ENCODE measurements at places on chromosomes 2 and 18. TPM values are rescaled to one million over a fixed set of nuclear protein-coding genes. Genes with fewer than 3 reads are reported as not detected.

DSG3 gene
- total RNA-seq: not detected

NEMP2 gene
- total RNA-seq: 6.3 TPM

ADD2 gene
- 2.5 TPM for total RNA-seq

DNA sequence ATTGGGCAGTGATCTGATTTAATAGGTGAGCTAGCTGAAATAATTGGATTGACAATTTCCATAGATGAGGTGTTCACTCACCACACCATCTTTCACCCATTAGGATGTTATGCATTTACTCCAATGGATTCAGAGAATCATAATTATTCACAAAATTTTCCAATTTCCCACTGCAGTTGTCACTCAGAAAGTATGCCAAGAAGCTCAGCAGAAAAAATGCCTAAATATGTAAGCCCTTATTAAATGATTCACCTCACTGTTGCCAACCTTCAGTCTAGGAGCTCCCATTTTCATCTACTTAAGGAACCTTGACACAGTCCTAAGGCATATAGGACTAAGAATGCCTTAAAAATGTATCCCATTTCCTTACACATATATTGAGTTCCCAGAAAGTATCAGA, 94.3 kb downstream of the MBD2 start:
- no peak for DNase-seq

GRCh38 chr18:77165503-77166188, 33.1 kb upstream of the MBP start:
- no peak for DNase-seq

MERTK gene
- total RNA-seq: 6.6 TPM

GRCh38 chr18:23238651-23239349, 103.5 kb downstream of the CABLES1 start:
- peak; percentile 64 for DNase-seq

- no peak for DNase-seq
Measured at GRCh38 chr2:157180359-157180758, 77.1 kb upstream of the GALNT5 start.

GRCh38 chr2:172230889-172231401, 128.2 kb upstream of the DLX2 start:
- no peak for DNase-seq

CBLN2 gene
- not detected for total RNA-seq

DNA sequence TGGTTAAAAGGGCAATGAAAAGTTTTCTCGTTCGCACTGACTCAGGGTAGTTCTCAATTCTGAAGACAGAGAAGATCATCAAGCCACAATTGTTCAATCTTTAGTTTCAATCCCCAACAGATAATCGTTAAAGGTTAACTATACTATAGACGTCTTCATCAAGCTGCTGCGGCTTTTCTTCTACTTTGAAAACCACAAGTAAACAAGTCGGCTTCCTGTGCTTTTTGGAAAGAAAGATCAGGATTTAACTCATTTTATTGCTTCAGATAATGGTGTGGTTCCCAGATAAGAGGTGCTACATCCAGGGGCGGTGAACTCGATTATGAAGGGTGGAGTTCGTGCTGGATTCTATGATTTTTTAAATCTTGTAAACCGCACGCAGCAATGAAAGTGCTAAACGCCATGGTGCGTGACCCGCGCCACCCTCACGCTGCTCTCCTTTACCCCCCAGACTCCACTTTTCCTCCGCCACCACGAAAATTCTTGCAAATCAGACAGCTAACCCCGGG, 545 bp upstream of the CDCA7 start:
- no peak for DNase-seq

DNA sequence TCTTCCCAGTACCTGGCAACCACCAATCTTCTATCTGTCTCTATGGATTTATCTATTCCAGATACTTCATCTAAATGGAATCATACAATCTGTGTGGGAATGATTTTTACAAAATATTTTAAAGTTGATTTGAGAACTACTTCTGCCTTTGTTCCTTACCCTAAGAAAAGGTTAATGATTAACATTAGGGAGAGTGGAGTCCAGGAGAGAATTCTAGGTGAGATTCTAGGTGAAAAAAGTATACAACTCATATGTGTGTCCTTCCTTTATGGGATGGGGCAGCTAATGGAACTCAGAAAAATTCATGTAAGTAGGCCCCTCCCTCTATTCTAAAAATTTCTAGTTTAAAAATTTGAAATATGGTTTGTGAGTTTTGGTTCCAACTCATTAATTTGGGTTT, 35.9 kb upstream of the WDSUB1 start:
- no peak for DNase-seq

DNA sequence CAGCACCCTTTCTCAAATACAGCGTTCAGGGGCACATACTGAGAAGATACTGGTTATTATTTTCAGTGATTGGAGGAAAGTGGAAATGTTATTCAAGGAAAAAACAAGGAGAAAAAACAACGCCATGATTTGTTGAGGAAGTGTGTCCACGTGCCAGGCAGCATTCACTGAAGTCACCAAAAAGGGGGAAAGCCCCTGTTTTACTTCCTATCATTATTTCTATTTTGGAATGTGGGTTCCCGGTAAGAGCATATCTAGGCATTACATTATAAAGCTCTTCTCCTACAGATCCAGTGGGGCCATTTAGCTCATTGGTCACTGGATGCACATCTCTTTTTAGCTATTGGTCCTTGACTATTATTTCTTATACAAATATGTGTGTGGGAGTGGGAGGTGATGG, 518.7 kb downstream of the TXNL1 start:
- no peak for DNase-seq

GRCh38 chr18:8951491-8951890, 151.0 kb upstream of the NDUFV2 start:
- DNase-seq: no peak

DNA sequence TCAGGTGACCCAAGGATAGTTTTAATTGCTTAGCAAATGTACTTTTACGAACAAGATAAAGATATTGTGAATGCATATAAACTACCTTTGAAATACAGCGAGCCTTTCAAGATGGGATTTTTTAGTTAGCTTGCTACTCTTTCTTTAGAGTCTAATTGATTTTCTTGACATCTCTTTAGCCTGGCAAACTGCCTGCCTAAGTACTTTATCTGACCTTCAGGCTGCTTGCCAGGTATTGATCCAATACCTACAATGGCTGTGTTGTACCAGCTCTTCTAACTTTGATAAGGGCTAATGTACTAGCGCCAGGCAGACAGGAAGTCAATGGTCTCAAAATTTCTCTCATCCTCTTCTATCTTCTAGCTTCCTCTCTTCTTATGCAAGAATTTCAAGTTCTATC, 414.4 kb upstream of the ACVR2A start:
- DNase-seq: no peak

DNA sequence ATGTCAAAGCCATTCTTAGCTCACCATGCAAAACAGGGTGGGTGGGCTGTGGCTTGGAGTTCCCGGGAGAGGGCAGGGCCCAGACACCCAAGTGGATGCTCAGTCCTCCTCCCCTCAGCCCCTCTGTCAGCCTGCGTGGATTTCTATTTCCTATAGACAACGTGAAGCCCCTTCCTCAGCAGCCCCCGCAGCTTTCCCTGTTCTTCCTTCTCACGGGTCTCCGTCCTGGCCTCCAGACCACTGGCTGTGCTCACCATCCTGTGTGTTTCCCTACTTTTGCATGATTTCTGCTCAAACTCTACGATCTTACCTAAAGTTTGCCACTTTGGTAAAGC, 155.0 kb upstream of the PXDN start:
- no peak for DNase-seq

ANKRD30BL gene
- not detected for total RNA-seq

- DNase-seq: no peak
Measured at GRCh38 chr2:10254373-10255188, 48.1 kb upstream of the HPCAL1 start.

DNA sequence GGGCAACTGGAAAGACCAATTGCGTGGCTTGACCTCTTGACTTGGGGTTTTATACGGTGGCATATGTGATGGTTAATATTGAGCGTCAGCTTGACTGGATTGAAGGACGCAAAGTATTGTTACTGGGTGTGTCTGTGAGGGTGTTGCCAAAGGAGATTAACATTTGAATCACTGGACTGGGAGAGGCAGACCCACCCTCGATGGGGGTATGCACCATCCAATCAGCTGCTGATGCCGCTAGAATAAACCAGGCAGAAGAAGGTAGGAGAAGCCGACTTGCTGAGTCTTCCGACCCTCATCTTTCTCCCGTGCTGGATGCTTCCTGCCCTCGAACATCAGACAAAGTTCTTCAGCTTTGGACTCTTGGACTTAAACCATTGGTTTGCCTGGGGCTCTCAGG, 34.2 kb upstream of the YPEL5 start:
- no peak for DNase-seq

DNA sequence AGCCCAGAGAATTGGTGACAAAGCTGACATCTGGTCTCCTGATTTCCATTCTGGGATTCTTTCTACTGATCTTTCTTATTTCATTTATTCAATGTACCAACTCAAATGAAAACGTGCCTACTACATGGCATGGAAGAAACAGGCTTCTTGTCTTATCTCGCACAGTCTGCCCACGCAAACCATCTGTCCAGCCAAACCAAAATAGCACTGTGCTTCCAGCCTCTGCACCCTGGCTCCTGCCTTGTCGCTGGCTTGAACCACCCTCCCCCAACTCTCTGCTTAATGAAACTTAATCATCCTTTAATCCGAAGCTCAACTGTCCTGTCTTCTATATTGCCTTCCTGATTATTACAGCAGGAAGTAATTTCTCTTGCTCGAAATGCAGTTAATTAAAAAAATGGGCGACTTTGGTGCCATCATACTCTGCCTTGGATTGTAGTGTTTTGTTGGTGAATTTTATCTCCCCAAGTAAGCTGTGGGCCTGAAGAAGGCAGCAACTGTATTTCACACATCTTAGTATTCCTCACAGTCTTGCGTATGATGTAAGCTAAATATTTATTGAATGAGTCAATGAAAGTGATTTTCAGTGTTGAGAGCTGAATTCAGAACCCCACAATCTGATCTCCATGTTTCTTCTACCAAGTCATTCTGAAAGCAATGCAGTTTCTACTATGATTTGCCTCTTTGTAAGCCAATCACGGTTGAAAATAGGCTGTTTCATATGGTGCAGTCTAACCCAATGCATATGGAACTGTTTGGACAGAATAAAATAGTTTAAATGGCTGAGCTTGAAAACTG, 190.8 kb downstream of the TMEM247 start:
- peak; percentile 85 for DNase-seq

DNA sequence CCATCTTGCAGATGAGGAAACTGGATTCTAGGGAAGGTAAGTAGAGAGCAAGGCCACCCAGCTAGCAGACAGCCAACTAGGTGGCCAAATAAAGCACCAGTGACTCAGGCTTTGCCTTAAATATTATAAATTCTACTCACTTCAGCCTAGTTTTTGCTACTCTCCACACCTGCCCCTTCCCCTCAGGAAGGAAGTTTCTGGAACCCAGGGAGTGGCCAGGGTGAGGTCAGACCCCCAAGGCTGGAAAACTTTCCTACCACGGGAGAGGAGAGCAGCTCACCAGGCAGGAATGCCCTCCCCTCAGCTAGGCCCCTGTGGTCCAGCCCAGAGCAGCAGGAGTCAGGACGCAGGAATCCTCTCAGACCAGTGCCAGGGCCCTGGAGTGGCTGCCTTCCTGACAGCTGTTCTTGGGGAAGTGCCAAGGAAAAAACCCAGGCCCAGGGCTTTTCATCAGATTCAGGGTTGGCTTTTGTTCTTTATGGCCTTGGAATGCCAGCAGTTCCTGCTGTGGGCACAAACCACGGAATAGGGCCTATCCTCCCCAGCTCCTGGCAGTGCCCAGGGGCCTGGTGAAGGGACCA, 5.1 kb upstream of the PAX8 start:
- DNase-seq: peak; percentile 84

- no peak for DNase-seq
Measured at GRCh38 chr2:26164231-26164630, 8.7 kb upstream of the GAREM2 start.

GRCh38 chr2:926896-927295, 23.8 kb upstream of the SNTG2 start:
- DNase-seq: no peak

- DNase-seq: no peak
Measured at GRCh38 chr2:6724605-6725140, 141.0 kb downstream of the CMPK2 start.

GRCh38 chr2:3377279-3377611, 373 bp downstream of the EIPR1 start:
- DNase-seq: peak; percentile 55

UGT1A1 gene
- not detected for total RNA-seq

LIPG gene
- 0.50 TPM for total RNA-seq

DNA sequence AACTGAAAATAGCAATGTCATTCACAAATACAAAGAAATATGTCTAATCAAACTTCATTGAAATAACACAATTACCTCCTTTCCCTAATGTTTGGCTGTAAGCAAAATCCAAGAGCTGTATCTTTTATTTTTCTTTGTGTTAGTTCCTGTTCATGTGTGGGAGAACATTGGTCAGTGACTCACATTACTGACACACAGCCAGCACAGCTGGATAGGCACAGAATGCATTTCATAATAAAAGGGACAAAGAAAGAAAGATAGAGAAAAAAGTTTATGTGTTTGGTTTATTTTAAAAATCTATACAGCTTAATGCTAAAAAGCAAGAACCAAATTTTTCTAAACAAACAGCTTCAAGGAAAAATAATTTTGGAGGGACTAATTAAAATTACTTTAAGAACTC, 185.6 kb upstream of the COL3A1 start:
- peak; percentile 93 for DNase-seq

- DNase-seq: peak; percentile 86
Measured at GRCh38 chr2:101803128-101803527, 105.6 kb downstream of the MAP4K4 start.

DNA sequence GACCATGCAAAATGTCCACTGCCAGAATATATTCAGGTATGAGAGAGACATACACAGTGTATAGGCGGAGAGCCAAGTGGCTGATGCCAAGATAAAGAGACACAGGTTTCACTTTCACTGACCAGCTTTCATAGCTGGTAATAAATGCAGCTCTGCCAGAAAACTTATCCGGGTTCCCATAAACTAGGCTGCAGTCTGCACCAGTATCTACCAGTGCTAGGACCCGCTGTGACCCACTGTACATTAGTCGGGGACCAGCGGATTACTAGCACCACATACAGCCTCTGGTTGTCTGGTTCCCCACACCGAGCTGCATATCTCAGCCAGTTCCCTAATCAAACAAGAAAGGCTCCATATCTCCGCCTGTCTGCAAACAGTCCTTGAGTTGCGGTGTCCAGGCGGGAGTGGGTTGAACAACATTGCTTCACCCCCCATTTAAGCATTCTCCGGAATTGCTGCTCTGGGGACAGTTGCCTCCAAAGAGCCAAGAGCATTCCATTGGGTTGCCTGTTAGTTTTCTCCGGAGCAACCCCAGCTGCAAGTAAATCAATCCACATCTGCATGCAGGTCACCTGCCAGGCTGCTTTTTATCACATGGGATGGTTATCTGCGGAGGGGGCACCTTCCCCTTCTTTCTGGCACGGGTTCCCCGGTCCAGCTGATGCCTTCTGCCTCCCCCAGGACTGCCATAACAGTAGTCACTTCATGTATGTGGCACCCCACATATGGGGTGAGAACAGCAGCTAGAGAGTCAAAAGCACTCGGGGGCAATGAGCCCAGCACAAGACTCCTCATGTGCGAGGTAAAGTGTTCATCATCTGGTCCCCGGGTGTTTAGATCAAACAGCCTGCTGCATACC, 18.0 kb upstream of the KLHL23 start:
- DNase-seq: no peak

- DNase-seq: no peak
Measured at GRCh38 chr18:33901894-33902512, 322.7 kb downstream of the NOL4 start.

CPO gene
- total RNA-seq: under 0.01 TPM
